A172 (cell line): ENCODE measurements at places on chromosomes 13 and 19.

- peak; percentile 80 for DNase-seq
Observed at GRCh38 chr13:30744056-30744680, 8.8 kb downstream of the ALOX5AP start.

DNA sequence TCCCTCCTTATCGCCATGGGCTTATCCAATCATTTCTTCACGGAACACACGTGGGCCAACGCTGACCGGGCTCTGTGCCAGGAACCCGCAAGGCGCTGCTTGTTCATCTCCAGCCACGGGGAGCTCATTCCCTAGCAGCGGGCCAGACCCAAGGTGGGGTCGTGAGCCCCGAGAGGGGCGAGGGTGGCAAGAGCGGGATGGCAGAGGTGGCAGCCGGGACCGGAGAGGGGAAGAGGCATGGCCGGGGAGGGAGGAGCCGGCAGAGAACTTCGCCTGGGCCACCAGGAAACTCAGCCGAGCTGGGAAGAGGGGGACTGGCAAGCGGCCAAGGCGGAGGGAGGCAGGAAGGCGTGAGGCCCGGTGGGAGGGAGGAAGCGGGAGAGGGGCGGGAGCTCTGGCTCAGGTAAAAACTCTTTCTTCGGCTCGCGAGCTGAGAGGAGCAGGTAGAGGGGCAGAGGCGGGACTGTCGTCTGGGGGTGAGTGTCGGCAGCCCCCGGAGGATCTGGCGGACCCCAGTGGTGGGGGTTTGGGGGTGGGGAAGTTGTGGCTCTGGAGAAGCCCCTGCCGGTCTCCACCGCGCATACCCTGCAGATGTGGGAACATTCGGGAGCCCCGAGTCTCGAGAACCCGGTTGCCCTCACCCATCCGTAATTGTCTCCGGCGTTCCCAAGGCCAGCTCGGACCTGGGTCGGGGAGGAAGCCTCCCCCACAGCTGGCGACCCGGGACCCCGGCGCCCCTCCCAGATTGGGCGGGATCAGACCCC is at the start of gene B3GNT3:
TSS of gene B3GNT3 (plus strand) at position 408 of the 764 bp plus-strand sequence. CDS start 12,670 bp downstream, outside the sequence.
- DNase-seq = no peak

GRCh38 chr13:51849145-51850101 is 4.4 kb upstream of the TMEM272 start:
- peak; percentile 17 for DNase-seq

DNA sequence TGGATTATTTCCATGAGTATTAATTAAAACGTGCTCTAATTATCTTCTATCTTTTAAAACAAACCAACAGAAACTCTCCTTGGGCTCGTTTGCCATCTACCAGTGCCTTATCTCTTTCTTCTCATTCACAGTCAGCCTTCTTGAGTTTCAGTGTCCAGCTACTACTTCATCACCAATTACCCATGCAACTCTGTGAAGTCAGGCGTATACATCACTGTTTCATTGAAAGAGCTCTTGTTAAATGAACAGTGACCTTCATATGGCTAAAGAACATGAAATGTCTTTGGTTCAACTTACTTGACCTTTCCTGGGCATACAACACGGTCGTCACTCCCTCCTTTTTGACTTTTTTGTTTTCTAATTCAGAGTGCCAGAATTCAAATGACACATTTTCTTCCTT is 5.2 kb upstream of the IFT88 start:
- no peak for DNase-seq

GRCh38 chr13:100543872-100544602 is 44.6 kb downstream of the GGACT start:
- DNase-seq = no peak

GRCh38 chr13:114104655-114105520 is 27.5 kb downstream of the RASA3 start:
- no peak for DNase-seq

GRCh38 chr19:5251096-5252065 is 89.2 kb downstream of the PTPRS start:
- DNase-seq = no peak

DNA sequence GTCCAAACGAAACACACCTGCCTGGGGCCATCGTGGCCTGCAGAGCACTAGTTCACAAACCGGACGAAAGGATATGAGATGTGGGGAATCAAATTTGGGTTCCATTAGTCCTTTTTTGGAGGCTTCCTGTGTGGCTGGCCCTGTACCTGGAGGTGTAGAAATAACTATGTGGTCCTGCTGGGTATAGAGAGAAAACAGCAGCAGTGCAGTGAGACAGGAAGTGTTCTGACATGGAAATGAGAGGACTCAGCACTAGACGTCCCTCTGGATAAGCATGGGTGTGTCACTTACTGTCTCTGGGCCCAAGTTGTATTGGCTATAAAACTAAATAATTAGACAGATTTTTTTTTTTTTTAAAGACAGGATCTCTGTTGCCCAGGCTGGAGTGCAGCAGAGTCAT is 12.3 kb downstream of the KDELR1 start:
- DNase-seq = peak; percentile 41

DNA sequence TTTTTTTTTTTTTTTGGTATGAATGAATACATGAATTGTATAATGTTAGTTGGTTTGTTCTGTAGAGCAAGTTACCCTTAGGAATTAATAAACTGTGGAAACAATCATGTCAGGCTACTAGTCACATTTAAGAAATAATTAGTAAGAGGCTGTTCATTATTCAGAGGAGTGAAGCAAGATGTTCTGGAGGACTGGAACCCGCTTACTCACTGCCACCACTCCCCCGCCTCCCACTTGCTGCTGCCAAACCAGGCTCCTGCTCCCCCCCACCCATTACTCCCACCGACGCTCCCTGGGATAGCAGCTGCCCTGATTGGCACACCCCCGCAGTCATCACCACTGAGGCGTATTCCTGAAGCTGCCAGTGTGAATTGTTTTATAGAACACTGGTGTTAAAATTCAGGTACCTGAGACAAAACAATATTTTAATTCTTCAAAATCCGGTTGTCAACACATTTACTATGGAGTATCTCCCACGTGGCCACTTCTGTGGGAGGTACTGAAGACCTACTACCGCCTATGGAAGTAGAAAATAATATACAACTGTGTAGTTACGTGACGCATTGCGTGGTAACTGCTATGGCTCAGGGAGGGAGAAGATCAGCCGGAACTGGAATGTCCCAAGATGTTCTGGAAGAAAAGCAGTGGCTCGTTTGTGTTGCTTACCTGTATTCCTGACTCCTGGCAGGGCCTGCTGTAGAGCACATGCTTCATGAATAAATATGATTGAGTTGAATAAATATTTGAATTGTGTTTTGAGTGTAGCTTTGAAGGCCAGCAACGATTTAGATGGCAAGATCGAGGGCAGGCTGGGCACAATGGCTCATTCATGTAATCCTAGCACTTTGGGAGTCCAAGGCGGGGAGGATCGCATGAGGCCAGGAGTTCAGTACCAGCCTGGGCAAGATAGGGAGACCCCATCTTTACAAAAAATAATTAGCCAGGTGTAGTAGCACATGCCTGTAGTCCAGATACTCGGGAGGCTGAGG is 1.7 kb downstream of the DPY19L3 start:
- DNase-seq = no peak
